ENCODE measurements at places on chromosomes 4 and X.

DNA sequence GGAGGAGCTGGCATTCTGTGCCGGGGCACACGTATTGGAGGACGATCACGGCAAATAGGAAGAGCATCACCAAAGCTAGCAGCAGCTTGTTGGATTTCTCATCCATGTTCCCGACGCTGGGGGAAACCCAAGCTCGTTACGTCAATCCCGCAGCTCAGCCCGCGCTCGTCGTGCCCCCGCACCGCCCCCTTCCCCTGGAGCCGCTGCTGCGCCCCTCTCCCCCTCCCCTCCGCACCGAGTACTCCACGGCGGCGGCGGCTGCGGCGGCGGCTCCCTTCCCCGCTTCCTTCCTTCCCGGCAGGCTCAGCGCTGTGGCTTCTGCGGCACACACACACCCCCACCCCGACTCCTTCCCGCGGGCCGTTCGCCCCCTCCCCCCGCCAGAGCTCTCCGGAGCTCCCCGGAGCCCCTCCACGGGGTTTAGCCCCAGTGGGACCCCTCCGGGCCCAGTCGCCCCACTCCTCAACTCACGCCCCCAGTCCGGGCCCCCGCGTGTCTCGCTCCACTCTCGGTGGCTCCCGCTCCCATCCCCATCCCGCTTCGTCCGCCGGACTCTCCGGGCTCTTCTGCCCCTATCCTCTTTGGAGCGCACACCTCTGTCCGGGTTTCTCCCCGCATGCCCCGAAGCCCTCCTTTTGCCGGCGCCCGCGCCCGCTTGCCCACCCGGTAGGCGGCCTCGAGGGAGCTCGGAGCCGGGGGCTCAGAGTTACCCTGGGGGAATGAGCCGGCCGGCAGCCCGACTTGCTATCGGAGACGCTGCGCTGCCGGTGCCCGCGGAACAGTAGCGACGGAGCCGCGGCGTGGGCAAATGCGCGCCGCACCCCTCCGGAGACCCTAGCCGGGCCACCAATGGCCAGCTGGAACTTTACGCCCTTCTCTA, 978 bp downstream of the HS6ST2 start:
- no peak for DNase-seq

DNA sequence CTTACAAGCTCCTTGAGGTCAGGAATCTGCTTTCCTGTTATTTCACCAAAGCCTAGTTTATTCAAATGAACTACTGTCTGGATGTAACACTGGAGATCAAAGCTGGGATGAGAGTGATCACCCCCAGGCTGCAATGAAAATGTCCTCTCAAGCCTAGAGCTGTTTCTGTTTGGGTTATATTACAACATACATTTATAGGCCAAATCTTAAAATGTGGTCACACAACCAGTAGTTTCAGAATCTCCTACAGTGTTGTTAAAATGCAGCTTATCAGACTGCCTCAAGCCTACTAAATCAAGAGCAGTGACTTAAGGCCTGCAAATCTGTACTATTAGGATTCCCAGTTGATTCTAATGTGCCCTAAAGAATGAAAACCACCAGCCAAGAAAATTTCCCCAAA, 207.5 kb downstream of the PAPSS1 start:
- DNase-seq = no peak

- DNase-seq = no peak
These were observed 236.7 kb downstream of the EDA2R start for GRCh38 chrX:66402165-66402564.

DNA sequence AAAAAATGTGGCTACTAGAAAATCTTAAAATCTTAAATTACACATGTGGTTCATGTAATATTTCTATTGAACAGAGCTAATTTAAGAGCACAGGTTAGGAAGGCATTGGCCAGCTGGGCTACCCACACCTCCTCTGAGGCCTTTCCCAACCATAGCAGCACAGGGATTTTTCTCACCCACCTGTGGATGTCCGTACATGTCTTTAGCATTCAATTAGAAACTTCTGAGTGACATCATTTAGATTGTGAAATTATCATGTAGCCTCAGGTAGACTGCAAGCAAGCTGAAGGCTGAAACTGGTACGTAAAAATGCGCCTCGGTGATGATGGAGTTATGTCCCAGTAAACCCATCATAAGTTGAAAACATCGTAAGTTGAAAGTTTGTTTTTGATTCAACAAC, 31.2 kb downstream of the SCARB2 start:
- DNase-seq = no peak

- DNase-seq = no peak
These were observed 2.9 kb downstream of the HDAC8 start for GRCh38 chrX:72569786-72570185.

DNA sequence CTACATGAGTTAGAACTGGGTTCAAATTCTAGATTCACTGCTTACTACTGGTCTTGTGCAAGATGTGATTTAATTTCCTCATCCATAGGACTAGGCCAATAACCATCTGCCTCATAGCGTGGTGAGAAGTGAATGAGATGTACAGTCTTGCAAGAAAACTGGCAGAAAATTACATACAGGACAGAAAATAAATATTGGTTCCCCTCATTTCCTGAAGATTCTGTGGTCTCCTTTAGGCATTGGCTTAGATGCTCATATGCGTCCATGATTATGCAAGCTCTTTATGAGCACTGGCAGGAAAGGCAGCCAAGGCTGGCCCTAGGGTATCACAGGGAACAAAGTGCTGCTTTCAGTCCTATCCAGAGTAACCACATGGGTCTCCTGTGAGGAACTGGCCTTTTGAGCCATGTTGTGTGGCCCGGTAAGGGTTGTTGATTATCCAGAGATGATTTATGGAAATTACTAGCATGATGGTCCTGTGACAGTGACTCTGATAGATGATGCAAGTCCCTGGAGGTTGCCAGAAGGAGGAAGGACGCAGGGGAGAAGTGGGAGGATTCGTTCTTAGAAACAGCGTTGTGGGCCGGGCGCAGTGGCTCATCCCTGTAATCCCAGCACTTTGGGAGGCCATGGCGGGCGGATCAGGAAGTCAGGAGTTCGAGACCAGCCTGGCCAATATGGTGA, 9.9 kb upstream of the MOB1B start:
- DNase-seq = no peak

GRCh38 chr4:176653401-176654220, 139.1 kb downstream of the VEGFC start:
- DNase-seq = no peak

- no peak for DNase-seq
These were observed 37.8 kb downstream of the RNF175 start for GRCh38 chr4:153722036-153722435.

Measured in stimulated activated CD4-positive, alpha-beta T cell treated with anti-CD3 and anti-CD28 coated beads, Interleukin-1b, Interleukin-23, amount 100 ng/mL, for 1 hour (primary cell).